ENCODE measurements at places on chromosomes 13 and 19.

- DNase-seq: no peak
Observed at GRCh38 chr19:1533510-1534150, 9.8 kb downstream of the PLK5 start.

- peak; percentile 69 for DNase-seq
Observed at GRCh38 chr19:4284176-4284958, 5.3 kb downstream of the SHD start.

GRCh38 chr13:79531542-79532254, 50.7 kb downstream of the NDFIP2 start:
- no peak for DNase-seq

- DNase-seq: no peak
Observed at GRCh38 chr13:79030513-79030912, 371.6 kb upstream of the OBI1 start.

DNA sequence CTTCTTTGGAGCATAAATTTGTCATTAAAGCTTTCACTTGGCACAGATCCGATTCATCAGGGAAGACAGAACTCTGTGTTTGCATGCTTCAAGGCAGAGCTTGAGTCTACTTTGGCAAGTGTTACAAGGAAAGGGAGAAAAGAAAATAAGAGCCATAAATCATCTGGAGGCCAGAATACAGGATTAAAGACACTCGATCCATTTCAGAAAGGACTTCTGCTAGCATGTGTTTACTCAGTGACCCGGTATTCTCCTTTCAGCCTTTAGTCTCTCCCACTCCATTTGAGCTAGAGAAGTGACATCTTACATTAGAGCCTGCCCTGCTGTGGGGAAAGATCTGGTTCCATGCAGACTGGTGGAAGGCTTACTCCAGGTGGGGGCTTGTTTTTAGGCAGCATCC, 306.4 kb downstream of the KLF5 start:
- DNase-seq: no peak

DNA sequence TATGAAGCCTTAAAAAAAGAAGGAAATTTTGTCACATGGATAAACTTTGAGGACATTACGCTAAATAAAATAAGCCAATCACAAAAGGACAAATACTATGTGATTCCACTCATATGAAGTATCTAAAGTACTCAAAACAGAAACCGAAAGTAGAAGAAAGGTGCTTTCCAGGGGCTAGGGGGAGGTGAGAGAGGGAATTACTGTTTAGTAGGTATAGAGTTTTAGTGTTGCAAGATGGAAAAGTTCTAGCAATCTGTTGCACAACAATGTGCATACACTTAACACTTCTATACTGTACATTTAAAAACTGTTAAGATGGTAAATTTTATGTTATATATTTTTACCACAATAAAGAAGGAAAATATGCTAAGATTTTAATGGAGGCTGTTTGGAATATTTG, 83.0 kb downstream of the POLR1D start:
- peak; percentile 13 for DNase-seq

- no peak for DNase-seq
Observed at GRCh38 chr19:1450735-1451731, 1.1 kb downstream of the APC2 start.

DNA sequence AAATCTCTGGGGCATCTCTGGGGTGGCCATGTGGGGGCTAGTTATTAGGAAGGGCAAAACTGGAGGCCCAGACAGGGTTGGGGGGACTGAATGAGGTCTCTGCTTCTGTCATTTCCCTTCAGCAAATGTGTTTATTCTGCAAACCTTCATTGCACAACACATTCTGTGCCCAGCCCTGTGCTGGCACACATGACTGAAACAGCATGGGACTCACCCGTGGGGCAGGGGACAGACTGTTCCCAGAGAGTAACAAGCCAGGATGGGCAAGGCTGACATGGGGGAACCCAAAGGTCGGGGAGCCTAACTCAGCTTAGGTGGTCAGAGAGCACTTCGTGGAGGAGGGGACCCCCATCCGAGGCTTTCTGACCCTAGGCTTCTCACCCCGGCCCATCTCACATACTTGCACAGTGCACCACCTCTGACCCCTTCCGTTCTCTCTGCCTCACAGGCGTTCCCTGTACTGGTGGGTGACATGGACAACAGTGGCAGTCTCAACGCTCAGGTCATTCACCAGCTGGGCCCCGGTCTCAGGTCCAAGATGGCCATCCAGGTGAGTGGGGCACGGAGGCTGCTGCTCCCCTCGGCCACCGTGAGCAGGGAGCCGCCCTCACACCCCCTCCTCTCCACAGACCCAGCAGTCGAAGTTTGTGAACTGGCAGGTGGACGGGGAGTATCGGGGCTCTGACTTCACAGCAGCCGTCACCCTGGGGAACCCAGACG, 2.4 kb downstream of the TOMM40 start:
- no peak for DNase-seq

- DNase-seq: no peak
Observed at GRCh38 chr19:39833160-39833463, 850 bp downstream of the DYRK1B start.

DNA sequence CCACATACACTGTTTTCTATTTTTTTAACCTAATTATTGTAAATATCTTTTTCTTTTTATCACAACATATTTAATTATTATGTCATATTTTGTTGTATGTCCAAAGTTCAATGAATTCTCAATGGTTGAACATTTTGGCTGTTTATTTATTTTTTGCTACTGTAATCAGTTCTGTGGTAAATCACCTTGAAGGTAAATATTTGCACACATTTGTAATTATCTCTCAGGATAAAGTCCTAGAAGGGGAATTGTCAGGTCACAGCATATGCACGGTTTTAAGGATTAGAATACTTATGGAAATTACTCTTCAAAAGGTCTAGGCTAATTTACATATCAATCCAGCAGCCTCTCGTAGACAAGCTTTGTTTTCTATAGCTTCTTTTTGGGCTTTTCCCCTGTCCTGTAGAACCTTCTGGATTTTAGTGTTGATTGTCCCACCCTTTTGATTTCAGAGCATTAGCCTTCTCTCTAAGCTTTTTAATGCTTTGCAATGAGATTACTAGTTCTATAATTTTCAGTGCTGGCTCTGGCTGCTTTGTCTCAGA, 362.6 kb downstream of the KCNRG start:
- no peak for DNase-seq

DNA sequence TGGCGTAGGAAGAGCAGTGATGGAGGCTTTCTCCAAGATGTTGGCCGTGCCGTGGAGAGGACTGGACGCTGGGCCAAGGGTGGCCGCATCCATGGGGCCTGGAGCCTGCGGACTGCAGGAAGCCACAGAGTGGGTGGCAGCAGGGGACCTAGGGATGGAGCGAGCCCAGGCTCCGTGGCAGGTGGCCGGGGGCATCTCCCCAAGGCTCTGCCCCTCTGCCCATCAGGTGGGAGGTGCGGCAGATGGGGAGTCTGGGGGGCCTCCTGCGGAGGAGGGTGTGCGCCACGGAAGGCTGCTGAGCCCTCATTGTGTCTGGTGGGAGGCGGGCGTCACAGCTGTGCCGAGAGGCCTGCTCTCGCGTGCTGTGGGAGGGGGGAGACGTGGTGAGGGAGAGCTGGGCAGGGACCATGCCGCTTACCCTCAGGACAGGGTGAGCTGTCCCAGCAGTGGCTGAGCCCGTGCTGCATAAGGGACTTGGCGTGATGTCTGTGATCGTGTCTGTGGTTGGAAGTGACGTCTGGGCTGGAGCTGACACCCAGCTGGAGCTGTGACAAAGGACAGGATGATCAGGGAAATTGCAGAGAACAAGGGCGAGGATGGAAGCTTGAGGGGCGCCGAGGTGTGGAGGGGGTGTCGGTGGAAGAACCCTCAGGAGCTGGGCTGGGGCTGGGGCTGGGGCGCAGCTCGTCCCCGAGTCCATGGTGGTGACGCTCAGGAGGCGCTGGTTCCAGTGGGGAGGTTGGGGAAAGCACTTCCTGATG, 13.4 kb downstream of the MCF2L start:
- no peak for DNase-seq

GRCh38 chr19:54473071-54473891, at the start of gene CDC42EP5:
TSS of gene CDC42EP5 (minus strand) at chr19:54473296. CDS start at chr19:54465547, 7,749 bp downstream.
- DNase-seq: peak; percentile 85

DNA sequence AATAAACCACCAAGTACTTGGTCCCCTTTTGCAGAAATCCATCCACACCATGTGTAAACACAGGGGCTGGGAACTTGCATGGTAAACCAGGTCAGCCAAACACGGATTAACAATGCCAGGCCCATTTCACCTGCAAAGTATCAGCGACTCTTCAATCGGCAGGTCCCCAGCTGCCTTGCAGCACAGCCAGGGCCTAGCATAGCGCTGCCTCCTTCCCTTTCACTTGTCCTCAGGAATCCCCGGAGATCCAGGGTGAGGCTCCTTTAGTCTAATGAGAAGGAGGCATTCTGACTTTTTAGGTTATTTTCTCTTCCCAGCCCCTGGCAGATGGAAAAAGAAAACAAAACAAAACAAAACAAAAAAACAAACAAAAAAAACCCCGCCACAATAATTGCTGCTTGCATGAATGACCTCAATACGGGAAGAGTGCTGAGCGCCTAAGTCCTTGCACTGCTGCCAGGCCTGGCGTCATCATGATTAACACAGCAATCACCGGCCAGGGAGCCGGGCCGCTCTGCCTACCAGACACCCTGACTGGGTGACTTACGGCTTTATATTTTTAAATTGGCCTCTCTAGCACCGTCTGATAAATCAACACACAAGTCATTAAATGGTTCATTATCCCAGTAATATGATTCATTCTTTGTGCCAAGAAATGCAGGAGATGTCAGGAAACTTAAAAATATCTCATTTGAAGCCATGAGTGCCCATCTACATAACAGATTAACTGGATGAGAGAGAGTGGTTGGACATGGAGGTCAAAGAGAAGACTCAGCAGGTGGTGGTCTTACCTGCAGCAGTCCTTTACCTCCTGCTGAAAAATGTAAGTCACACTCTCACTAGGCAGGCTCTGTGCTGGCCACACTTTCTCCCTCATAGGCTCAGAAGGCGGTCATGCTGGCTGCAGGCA, 692.7 kb downstream of the UQCRFS1 start:
- peak; percentile 74 for DNase-seq

DNA sequence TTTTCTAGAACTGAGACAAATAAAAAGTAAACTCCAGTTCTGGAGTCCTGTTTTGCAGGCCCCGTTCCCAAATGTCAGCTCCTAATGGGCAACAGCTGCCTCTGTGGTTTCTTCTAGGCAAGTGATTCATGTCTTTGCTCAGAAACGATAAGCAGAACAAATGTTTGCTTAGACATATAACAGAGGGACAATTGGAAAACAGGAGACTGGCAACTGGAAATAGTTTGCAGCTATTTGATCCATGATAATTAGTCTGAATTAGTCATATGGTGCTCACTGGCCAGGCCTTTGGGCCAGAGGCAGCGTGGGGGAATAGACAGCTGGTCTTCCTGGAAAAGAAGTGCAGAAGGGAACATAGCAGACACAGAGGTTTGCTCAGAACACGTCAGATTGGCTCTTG, 29.2 kb upstream of the TSHZ3 start:
- peak; percentile 89 for DNase-seq

- no peak for DNase-seq
Observed at GRCh38 chr13:46116653-46117502, 12.0 kb upstream of the CPB2 start.

DNA sequence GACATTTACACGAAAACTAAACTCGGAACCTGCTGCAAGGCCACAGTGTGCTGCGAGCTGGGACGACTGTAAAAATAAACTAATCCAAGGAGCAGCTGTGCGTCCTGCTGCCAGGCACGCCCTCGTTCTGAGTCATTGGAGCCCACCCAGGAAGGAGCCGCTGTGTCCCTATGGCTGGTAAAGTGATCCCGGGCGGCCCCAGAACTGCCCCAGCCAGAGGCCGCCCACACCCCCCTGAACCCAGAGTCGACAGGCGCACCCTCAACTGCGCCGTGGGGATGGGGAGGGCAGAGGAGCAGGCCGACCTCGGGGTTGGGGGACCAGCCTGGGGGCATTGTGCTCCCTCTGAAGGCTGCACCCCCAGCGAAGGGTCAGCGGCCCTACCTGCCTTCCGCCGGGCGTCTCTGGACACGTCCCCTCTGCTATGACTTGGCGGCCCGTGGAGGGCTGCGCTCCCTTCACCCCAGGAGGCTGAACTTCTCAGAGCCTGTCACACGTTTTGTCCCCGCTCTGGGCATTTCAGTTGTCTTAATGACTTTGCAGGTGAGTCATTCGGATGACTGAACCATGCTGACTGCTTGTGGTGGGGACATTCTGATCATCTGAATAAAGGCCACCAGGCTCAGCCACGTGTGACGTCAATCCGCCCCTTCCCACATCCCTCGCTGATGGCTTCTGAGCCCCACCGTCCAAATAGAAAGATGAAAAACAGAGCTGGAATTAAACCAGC, 42.7 kb downstream of the ADPRHL1 start:
- DNase-seq: peak; percentile 87

DNA sequence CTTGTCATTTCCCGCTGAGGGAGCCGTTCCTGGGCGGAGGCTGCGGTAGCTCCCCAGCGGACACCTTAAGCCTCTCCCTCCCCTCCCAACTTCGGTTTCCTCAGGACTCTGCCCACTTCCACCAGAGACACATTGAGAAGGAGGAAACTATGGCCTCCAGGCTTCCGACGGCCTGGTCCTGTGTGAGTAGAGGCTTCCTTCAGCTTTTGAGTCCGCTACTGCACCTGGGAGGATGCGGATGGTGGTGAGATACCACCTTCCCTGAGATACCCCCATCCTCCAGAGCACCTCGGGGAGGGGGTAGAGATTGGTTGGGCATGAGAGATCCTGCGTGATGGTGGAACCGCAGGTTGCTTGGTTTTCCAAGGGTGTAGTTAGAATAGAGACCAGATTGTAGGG, 955 bp downstream of the ZNF274 start:
- no peak for DNase-seq

GRCh38 chr13:40197936-40198595, 468.4 kb downstream of the FOXO1 start:
- DNase-seq: no peak

GRCh38 chr19:13987101-13987890, 18.8 kb downstream of the RFX1 start:
- DNase-seq: no peak

- peak; percentile 10 for DNase-seq
Observed at GRCh38 chr13:113157206-113157928, 1.1 kb upstream of the PROZ start.

- DNase-seq: no peak
Observed at GRCh38 chr13:113657851-113658741, at the start of gene ATP4B. TSS of gene ATP4B (minus strand) at chr13:113658198. CDS start at chr13:113658144, 54 bp downstream.

GRCh38 chr19:30228835-30229524, 143.2 kb upstream of the ZNF536 start:
- peak; percentile 67 for DNase-seq

DNA sequence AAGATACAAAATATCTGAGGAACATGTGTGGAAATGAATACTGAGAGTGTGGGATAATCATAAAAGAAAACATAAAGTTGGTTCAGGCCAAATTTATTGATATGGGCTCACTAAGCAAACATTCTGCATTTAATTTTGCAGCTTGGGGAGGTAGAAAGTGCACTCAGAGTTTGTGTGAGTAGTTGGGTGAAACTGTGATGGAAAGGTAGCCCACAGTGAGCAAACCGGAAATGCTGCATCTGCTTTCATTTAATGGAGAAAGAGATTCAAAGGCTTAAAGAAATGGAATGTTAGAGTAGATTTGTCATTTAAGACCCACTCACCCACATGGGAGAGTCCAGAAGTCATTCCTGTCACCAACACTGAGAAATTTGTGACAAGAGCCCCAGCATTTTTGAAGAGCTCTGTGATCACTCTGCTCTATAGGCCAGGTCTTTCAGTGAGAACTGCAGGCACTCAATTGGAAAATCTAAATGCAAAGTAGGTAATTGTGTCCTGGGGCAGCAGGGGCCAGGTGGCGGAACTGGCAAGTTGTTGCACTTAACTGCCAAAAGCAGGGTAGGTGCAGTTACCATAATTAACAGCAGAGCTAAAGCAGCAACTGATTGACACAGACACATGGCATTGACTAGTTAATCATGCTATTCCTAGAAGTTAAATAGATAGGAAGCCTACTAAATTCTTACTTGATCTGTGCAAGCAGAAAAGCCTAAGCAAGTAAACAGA, 1228.3 kb upstream of the PCDH20 start:
- DNase-seq: no peak

GRCh38 chr19:38905620-38906019, 5.9 kb downstream of the NFKBIB start:
- no peak for DNase-seq
